ENCODE measurements at places on chromosomes 16 and 17.

DNA sequence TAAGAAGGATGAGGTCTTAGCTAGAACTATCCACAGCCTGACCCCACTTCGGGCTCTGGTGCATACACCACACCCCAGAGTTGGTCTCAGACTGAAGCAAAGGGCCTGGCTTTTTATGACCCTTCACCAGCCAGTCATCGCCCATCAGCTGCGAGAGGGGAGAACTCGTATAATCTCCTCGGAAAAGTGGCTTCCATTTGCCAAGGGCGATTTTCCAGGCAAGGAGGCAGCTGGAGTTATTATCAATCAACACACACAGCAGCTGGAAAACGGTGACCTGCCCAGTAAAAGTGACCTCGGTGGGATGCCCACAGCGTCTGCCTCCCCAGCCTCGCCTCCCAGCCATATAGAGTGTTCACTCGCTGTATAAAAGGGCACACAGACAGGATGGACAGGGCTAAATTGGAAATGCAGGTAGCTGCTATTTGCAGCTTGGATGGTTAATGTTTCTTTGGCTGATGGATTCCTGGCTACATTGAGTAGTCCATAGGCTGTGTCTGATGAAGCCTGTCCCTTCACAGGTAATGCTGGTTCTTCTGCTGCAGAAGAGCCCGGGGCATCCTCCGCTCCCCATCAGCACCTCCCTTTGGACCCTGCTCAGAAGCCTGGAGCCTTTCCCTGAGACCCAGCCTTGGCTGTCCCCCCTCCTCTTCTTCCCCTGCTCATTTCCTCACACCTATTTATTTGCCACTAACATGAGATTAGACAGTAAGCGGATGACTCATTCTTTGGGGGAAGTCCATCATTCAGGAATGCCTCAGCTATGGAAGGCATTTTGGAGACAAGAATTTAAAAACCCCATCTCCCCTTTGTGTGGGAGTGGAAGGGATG is 45.7 kb downstream of the TMEM186 start:
- no peak for DNase-seq

DNA sequence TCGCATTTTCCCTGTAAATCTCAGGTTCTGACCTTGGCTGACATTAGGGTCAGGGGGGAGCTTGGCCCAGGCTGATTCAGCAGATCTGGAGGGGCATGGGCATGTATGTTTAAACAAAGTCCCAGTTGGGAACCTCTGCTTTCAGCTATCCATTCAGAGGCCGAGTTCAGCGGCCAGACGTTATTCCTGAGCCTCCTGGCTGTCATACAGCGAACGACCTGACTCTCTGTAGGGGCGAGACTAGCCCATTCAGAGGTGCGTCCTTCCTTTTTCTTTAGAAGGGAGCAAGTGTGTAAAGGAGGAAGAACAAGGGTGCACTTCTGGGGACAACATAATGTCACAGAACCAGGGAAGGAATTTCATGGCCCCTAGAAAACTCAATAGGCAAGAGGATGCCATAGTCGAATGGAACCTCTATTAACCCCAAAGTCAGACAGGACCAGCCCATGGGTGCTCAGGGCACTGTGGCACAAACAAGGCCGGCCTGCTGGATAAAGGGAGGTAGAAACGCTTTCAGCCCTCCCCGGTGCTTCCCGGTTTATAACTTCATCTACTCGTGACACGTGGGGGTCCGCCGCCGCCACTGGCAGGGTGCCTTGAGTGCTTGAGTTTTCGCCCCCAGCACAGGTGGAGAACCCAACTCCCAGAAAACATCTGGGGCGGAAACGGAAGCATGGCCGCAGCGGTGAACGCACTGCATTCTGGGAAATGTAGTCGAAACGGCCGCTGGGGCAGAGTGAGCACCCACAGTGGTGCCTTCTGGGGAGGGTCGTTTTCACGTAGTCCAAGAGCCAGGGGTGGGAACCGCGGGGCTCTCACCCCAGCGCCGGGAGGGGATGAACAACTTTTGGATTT is 33.2 kb upstream of the PLCG2 start:
- DNase-seq: peak; percentile 23

DNA sequence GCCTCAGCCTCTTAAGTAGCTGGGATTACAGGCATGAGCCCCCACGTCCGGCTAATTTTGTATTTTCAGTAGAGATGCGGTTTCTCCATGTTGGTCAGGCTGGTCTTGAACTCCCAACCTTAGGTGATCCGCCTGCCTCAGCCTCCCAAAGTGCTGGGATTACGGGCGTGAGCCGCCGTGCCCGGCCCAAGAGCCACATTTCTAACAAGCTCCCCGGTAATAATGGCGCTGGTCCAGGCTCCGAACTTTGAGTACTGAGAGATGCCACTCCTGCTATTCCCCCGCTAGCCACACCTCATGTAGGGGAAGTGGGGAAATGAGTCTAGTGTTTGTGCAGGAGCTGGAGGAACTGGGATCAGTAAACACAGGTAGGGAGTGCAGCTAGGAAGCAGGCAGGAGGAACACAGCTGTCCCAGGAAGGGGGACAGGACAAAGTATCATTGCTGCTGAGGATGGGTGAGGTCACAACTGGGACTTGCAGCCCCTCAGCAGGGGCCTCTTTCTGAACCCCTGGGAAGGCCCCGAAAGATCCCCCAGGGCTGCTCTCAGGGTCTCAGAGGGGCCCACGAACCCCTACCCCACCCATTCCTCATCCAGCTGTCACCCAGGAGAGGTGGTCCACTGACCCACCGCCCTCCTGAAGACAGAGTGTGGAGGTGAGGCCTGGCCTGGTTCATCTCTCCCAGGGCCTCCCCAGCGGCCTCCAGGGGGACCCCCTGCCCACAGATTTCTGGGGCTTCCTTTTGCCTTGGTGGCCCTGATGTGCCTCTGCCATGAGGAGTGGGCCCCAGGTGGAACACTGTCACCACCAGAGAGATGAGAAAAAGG is 3.7 kb upstream of the KREMEN2 start:
- DNase-seq: no peak

- DNase-seq: no peak
These were observed 96.7 kb upstream of the CDH5 start for GRCh38 chr16:66269617-66270332.

GRCh38 chr17:17402558-17402957 is 74.2 kb upstream of the MED9 start:
- DNase-seq: no peak

DNA sequence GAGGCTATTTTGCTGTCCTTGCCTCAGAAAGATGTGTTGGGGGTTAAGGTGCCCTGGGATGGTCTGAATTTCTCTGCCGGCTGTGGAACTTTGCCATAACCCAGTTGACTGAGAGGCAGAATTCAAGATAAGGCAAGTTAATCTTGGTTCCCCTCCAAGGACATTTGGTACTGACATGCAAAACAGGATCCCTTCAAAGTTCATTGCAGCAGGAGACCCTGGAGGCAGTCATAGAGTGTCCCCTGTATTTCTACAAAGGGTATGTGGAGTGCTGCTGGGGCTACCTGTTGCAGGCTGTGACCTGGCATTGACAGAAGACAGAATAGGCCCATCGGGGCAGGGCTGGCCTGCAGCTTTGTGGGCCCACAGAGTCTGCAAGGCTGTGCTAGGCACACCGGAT is 135.6 kb upstream of the IRX3 start:
- DNase-seq: no peak

DNA sequence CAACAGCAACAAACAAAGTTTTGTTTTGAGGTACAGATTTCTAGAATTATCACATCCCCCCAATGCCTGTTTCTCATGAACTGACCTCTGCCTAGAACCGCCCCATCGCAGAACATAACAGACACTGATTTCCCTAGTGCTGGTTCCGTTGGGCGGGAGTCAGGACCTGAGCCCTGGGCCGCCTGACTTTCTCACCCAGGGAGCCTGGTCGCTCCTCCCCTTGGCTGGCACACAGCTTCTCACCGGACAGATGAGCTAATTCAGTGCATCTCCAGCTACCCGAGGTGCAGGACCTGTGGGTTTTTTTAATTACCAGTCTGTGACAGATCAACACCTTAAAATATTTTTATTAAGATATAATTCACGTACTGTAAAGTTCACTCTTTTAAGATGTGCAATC is 20.1 kb upstream of the RPL38 start:
- DNase-seq: no peak

DNA sequence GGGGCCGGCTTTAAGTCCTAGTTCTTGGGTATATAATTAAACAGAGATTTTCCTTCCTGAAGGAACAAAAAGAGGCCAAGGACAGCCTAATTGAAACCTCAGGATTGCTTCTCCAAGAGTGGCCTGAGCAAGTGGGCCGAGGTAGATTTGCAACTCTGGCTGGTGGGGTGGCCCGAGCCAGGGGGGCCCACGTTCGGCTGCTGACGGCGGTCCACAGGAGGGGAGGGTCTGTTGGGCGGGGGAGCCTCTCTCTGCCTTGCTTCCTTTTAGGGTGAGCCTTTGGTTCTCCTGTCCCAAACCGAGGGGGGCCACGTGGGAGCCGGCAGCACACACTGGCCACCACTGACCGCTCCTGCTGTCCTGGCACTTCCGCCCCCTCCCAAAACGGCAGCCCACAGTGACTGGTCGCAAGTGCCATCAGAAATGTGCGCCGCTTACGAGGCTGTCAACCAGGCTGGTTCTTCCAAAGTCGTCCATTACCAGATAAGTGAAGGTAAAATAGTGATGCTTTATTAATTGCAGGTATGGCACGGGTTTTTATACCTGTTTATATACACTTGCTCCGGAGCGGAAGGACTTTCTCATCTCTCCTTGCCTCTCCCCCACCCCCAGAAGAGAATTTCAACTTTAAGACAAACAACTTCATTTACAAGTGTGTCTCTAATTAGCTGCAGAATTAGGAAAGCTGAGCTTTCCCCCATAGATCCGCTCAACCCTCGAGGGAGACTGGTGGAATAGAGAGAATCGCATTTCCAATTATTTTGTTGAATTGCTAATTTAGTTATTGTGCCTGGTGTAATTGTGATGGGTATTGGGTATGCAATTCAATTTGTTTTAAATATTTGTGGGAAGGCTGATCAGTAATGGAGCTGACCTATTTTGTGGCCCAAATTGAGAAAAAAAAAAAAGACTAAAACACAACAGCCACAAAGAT is 117.8 kb downstream of the AATF start:
- no peak for DNase-seq

- no peak for DNase-seq
These were observed 199.4 kb downstream of the AATF start for GRCh38 chr17:37148156-37148555.

DNA sequence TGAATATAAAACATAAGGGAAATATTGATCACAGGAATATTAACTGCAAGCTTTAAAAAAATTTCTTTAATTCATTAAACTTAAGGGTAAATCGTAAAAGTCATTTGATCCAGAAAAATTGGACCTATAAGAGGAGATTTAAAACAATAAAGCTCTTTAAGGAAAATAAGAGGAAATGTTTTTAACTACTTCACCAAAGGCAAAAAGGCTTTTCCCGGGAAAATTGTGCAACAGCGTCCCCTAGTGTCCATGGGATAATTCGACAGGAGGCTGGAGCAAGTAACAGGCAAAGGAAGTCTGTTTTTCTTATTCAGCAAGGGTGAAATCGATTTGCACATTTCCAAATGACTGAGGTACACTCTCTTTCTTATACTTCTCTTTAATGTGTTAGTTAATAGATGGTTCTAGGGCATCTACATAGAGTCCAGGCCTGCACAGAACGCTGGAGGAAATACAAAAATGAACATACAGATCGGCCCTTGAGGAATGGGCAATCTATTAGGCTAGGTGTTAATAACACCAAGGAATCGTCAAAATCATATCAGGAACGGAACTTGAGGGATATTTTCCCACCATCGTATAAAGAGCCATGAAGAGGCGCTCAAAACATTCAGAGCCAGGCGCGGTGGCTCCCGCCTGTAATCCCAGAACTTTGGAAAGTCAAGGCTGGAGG is 61.4 kb downstream of the ZNF18 start:
- DNase-seq: no peak

DNA sequence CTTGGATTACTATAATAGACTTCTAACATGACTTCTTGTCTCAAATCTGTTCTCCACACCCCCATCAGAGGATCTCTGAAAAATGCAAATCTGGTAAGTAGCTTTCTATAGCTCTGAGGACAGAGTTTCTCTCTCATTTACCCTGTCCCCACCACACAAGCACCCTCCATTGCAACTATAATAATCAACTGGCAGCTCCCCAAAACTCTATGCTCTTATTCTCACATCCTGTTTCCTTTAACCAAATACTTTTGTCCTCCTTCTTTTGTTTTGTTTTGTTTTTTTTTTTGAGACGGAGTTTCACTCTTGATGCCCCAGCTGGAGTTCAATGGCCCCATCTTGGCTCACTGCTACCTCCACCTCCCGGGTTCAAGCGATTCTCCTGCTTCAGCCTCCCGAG is 73.4 kb downstream of the HELZ start:
- DNase-seq: no peak

- no peak for DNase-seq
These were observed 6.1 kb upstream of the PDP2 start for GRCh38 chr16:66874079-66874775.

DNA sequence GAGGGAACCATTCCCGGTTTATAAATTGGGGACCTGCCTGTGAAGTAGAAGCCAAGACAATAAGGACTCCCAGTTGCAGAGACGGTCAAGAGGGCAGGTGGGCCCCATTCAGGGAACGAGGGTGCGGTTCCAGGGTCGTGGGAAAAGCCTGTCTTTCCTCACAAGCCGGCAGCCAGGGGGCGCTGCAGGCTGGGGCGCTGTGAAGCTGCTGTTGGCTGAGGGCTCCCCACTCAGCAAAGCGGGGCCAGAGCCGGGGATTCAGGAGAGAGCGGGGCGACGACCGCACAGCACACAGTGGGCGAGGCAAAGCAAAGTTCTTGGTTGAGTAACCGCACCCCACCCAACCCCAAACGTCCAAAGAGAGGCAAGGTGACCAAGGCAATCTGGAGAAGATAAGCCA is 24.9 kb downstream of the CDRT15 start:
- peak; percentile 48 for DNase-seq

DNA sequence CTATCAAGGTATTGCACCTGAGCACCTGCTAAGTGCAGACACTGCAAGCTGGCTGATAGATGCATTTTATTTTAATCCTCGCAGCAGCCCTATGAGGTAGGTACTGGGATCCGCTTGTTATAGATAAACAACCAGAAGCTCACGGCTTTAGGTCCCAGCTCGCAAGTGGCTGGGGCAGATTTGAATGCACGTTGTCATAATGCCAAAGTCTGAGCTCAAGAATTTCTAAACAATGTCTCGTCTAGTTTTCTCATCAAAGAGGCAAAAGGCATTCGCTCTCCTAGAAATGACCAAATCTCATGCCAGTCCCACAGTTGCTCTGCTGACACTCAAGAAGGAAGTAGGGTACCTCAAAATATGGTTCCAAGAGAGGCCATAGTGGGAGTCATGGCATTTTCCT is 20.5 kb downstream of the SOX9 start:
- no peak for DNase-seq

DNA sequence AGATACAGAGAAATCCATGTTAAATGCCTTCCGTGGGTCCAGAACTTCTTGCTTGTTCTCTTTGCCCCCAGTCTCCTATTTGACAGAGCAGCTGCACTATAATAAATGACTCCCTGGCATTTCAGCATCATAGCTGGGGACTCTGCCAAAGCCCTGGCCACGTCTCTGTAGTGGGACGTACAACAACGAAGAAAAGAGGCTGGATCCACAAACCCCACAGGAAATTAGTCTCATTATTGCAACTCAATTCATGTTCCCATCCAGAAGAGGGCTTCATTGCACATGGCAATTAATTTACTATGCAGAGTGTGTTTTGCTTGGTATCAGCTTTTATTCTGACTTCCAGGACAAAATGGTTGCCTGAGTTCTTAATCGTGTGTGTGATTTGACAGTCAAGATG is 121.3 kb downstream of the CDH13 start:
- DNase-seq: no peak
